ENCODE measurements at places on chromosomes 4 and X. TPM values are rescaled to one million over a fixed set of nuclear protein-coding genes. Genes with fewer than 3 reads are reported as not detected.

DNA sequence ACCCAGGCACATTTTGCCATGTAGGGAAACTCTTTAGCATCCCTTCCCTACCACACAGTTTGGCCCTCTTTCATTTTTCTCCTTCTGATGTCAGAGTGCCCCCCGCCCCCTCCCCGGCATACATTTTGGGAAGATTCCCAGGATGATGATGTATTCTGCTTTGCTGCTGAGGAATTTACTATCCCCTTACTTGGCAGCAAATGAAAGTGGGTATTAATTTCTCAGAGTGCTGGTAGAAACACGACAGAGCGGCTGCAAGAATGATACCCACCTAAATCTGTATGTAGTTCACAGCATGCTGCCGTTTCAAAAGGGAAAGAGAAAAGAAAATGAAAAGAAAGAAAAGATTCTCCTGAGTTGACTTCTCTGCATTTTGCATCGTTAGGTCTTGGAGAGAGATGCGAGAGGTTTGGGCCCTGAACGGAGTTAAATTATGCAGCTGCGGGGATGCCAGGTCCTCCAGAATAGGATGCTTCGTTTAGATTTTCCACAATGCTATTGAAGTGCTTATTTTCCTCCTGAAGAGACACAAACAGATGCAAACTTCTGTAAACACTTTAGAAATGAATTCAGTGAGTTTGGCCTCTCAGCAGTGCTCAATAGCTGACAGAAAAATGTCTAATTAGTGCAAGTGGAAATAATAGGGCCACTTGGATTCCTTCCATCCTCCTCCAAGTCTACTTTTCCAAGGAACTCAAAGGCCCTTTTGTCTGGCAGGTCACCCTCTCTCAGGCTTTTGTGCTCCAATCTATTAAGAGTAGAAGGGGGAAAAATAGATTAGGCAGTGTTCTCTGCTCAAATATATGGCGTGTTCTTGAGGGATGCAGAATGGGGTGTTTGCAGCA, 106.2 kb downstream of the ALPK1 start:
- no peak for DNase-seq

Gene SSX4
- total RNA-seq = not detected

Gene GUCY1B1
- total RNA-seq = 1.0 TPM

Gene TCP11X1
- not detected for total RNA-seq

DNA sequence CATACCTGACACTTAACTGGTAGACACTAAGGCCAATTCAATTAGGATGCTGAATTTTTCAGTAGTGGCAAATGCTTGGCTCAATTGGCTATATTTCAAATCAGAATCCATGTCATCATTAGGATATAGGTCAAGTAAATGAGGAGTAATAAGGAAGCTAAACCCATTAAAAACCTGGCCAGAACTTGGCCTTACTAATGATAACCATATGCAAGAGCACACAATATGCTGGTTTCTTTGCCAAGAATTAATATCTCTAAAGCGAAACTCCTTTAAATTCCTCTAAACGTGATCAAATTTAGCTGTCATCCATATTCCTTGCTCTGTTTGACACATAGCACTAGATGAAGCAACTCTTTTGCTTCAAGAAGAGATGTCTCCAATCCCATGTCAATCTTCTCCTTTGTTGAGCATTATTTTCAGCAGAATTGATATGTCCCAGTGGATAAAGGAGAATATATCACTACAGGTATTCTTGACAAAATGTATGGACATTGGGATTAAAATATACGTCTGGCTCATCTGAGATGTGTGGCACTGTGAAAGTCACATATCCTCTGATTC, 206.1 kb upstream of the ANKRD50 start:
- no peak for DNase-seq

Gene RBMXL3
- total RNA-seq = not detected

GRCh38 chrX:56786889-56787733, 58.1 kb downstream of the NBDY start:
- DNase-seq = no peak

DNA sequence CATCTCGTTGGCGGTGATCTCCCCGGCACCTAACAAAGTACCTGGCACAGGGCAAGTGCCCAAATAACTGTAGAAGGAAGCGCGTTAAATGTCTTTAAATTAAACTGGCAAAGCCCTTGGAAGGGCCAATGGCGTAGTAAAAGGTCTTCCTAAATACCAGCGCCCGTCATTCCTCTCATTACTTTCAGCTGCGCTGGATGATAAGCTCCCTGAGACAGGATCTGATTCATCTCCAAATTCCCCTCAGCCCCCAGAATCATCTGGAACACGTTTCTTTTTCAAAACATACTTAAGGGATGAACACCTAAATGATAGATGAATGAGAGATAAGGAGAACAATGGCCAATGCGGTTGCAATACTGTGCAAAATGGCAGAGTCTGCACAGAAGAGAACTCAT, 95.1 kb downstream of the AFAP1 start:
- DNase-seq = peak; percentile 82

DNA sequence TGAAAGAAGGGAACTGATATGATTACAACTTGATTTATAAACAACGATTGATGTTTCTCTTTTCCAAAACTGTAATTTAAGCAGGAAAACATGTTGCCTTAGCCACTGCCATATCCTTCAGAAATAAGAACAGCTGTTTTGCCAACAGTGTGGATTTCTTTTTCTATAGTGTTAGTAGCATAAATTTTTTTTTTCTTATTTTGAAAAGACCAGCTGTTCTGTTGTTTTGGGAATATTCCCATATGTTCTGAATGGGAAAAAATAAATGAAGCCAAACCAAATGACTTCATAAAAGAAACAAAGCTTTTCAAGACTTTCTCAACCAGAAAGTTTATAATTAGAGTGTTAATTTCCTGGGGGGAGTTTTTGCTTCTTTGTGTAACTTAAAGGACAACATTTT, 83.9 kb upstream of the ARHGAP24 start:
- DNase-seq = no peak

GRCh38 chr4:161519611-161520010, 644.2 kb downstream of the FSTL5 start:
- DNase-seq = no peak

GRCh38 chr4:101064541-101065180, 282.7 kb downstream of the PPP3CA start:
- DNase-seq = no peak

- DNase-seq = no peak
Observed at GRCh38 chr4:100977274-100977673, 370.1 kb downstream of the PPP3CA start.

- no peak for DNase-seq
Observed at GRCh38 chrX:17818726-17819125, 42.4 kb downstream of the RAI2 start.

Gene MAGEA10
- total RNA-seq = not detected

DNA sequence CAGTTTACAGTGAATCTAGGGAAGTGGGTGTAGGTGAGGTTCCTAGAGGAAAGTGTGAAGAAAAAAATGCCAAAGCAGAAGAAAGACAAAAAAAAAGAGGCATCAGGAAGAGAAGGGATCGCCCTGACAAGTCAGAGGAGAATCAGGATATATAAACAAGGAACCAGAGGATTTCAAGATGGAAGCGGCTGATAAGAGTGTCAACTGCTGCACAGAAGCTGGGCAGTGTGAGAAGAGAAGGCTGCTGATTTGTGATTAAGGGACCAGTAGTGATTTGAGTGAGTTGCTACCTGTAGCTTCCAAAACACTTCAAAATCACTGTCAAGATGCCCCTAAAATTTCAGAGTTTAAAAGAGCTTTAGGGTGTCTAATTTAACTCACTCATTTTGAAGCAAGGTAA, 258.2 kb downstream of the PPP3CA start:
- no peak for DNase-seq

DNA sequence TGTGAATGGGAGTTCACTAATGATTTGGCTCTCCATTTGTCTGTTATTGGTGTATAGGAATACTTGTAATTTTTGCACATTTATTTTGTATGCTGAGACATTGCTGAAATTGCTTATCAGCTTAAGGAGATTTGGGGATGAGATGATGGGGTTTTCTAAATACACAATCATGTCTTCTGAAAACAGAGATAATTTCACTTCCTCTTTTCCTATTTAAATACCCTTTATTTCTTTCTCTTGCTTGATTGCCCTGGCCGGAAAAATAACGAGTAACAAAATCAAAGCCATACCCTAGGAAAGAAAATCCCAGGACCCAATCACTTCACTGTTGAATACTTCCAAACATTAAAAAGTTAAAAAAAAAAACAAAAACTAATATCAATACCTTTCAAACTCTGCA, 67.7 kb upstream of the UGT2B4 start:
- no peak for DNase-seq

DNA sequence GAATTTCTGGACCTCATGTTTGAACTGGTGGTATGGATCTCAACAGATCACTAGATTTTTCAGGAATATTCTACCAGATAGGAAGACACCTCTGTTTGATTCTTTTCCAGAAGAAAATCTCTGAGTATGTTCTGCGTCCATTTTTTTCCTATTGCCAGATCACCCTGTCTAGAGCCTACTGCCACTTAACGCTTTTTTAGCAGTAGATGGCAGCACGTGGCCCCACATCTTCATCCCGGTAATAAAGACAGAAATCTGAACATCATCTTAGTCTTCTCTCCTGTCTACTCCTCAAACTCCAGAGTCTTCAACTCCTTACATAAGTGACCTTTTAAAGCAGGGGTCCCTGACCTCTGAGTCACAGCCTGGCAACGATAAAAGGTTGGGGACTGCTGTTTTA, 184.7 kb downstream of the TMA16 start:
- no peak for DNase-seq

DNA sequence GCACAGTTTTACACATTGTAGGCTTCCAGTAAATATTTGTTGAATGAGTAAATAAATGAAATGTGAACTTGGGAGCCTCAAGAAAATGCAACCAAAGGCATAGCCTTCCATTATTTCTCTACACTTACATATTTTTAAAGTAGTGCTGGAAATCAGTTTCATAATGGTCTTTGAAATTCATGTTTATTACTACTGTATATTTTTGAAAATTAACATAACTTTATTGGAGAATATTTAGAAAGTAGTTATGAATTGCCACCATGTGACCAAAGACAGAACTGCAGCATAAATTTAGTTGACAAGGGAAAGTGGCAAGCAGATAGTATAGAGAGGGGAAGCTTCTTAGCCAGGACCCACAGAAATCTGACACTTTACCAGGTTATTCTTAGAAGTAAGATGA, 6.4 kb downstream of the TCEAL8 start:
- no peak for DNase-seq

- no peak for DNase-seq
Observed at GRCh38 chr4:88134536-88135355, 23.7 kb downstream of the ABCG2 start.

DNA sequence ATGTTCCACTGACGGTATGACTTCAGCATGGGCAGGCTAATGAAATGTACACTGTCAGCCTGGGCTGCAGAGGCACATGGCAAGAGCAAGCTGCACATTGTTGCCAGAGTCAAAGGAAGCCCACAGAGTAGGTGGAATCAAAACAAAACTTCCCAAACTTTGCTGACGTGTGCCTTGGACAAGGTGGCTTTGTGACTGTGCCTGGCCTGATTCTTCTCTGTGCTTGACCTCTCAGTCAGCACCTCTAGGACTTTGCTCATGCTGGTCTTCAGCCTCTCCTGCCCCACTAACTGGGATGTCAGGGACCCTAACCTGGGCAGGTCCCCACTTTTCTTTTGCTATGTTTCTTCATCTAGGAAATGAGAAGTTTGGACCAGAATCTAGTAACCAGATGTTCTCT, 40.5 kb upstream of the KIAA1210 start:
- DNase-seq = no peak

- no peak for DNase-seq
Observed at GRCh38 chrX:119486745-119487144, 18.5 kb downstream of the SLC25A5 start.

GRCh38 chr4:78543424-78544125, 8.0 kb upstream of the ANXA3 start:
- DNase-seq = no peak

Gene FUNDC2
- total RNA-seq = 62.6 TPM

All from SJSA1 (cell line).